Heart right ventricle (tissue), 16 donors: ENCODE measurements at places on chromosomes 12 and 14. TPM values are rescaled to one million over a fixed set of nuclear protein-coding genes. Genes with fewer than 3 reads are reported as not detected.

- no peak for DNase-seq
- H3K36me3 ChIP-seq = no peaks in the 10 kb centered on the region
- H3K27ac ChIP-seq = no peak overlapping the region
- no peaks in the 10 kb centered on the region for H3K27me3 ChIP-seq
- no peak overlapping the region for H3K4me3 ChIP-seq
These were observed 15.2 kb downstream of the MDGA2 start for GRCh38 chr14:47660158-47660557.

DNA sequence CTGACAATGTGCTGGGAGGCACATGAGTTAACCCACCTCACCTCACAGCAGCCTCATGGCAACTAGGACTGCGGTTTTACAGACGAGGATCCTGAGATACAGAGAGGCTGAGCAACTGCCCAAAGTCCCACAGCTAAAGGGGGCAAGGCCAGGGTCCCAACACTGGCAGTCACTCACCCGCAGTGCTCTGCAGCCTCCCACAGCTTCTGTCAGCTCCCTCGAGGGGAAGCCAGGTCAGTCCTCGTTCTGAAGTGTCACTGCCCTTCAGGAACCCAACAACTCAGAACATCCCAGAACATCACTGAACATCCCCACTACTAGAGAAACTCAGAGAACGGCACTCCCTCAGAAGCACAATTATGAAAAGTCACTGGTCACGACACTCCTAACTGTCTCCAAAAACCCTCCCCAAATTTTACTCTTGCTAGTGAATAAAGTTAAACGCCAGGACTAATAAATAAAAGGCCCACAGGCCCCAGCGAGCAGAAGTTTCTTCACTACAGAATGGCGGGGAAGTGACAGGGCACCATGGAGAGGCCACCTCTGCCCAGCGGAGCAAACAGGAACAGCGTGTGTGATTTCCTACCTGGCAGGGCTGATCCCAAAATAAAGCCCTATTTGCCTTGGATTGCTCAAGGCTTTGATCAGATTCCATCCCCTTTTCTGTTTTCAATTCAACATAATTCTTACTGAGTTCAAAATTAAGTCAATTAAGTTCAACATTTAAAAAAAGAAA, 75.1 kb downstream of the TTC7B start:
- H3K4me3 ChIP-seq = no peak overlapping the region
- H3K4me1 ChIP-seq = peaks cover 28% of the 10 kb centered on the region
- no peak for DNase-seq
- H3K36me3 ChIP-seq = no peaks in the 10 kb centered on the region
- no peak overlapping the region for H3K27ac ChIP-seq

Gene CAPZA3
- not detected for total RNA-seq

GRCh38 chr12:127411166-127411915, 855.6 kb upstream of the TMEM132C start:
- no peaks in the 10 kb centered on the region for H3K36me3 ChIP-seq
- H3K27ac ChIP-seq = no peak overlapping the region
- no peak overlapping the region for H3K4me3 ChIP-seq
- H3K27me3 ChIP-seq = no peaks in the 10 kb centered on the region
